ENCODE measurements at places on chromosomes 6 and 20.

DNA sequence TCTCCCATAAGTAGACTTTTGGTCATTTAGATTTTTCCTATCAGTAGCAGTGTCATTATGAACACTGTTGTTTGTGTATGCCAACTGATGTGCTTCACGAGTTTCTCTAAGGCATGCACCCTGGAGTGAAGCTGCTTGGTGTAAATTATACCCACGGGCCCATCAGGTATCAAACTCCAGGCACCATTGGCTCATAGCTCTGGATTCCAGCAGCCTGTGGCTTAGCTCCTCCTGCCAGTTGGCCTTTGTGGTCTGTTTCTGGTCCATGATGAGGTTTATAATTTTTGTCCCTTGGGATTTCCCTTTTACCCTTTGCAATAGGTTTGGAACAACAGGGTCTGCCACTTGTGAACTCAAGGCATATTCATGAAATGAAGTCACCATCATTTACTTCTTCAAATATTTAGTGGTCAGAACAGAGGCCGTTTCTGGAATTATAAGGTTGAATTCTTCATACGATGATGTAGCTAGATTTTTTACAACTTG, 350.5 kb downstream of the PRL start:
- DNase-seq: no peak

DNA sequence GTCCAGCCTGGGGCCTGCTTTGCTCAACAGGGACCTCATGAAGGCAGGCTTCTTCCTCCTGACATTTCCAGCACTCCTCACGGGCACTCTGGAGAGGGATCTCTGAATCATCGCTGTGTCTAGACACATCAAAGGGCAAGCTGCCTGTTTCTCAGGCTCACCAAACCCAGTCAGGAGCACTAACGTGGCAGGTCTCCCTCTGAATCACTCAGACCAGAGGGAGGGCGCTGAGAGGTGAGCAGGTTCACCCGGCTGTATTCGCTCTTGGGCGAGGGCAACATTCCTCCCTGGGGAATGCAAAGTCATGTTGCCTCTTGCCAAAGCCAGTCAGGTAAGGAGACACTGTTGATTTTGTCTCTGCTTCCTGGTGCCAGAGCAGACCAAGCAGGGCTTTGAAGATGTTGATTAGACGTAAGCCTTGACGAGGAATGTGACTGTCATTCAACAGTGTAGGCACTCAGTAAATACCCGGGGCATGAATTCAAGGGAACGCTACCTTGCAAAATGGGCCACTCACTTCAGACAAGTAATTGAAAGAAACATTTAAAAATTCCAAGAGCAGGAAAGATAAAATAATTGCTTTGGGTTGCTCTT, 50.1 kb downstream of the CYP24A1 start:
- no peak for DNase-seq

DNA sequence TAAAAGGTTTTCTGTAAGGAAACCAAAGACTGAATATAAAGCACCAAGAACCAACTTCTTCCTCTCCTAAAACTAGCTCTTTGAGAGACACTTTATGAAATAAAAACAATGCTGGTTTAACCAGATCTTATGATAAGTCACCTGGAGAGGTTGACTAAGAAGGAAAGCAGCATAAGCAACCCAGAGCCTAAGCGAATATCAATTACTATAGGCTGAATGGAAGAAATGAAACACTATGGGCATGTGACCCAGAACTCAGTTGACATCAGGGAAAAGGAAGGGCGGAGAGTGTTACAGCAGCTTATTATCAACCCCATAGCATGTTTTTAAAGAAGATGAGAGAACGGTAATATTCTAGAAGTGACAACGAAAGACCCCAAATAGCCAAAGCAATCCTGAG, 94.1 kb upstream of the STMND1 start:
- no peak for DNase-seq

- DNase-seq: no peak
These were observed 16.9 kb upstream of the SLC22A16 start for GRCh38 chr6:110493253-110493800.

GRCh38 chr6:100336876-100337275, 127.8 kb downstream of the SIM1 start:
- no peak for DNase-seq

DNA sequence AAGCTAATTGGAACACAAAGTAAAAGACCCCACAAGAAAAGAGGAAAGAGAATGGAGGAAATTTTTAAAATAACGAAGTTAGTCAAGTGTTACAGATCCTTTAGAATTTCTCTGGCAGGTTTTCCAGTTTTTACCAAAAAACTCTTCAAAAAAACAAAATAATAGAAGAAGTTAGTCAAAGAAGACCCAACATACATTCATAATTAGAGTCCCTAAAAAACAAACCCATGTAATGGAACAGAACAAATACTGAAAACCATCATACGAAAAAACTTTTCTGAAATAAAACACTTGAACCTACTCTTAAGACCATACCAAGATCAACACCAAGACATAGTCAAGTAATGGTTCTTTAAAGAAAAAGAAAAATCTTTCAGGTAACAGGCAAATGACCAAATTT, 31.6 kb downstream of the RANBP9 start:
- no peak for DNase-seq
